Activated T-cell treated with anti-CD3 and anti-CD28 coated beads, Interleukin-2, amount 50 U/mL, for 72 hours (primary cell): ENCODE measurements at places on chromosomes 5 and 9.

DNA sequence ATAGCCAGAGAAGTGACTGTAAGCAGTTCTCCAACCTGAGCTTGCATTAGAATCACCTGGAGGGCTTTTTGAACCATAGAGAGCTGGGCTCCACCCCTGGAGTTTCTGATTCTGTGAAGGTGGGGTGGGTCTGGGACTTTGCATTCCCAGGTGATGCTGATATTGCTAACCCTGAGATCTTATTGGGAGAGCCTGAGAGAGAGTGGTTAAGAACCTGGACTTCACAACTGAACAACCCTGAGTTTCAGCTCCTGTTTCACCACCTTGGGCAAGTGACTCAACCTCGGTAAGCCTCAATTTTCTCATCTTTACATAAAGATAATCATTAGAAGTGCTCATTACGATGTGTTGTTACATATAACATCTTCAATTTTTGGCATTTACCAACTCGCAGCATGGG is 498.6 kb downstream of the EBF1 start:
- no peak for DNase-seq

DNA sequence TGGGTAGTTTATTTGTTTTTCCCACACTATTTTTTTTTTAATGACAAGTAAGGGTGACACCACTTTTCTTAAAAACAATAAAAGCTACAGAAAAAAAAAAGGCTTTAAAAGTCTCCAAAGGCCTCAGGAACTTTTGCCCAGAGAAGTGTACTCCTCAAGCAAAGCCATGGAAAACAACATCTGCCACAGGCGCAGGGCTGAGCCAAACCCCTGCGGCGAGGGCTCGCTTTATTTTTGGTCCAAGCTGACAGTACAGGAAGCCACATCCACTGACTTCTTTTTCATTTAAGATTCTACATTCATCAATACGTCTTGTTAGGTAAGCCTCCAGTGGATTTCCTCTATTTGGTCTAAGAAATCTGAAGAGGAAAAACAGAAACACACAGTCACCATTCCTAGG is 51.9 kb upstream of the IFNK start:
- DNase-seq: no peak

- peak; percentile 67 for DNase-seq
Observed at GRCh38 chr9:20623021-20623747, 885 bp upstream of the MLLT3 start.

DNA sequence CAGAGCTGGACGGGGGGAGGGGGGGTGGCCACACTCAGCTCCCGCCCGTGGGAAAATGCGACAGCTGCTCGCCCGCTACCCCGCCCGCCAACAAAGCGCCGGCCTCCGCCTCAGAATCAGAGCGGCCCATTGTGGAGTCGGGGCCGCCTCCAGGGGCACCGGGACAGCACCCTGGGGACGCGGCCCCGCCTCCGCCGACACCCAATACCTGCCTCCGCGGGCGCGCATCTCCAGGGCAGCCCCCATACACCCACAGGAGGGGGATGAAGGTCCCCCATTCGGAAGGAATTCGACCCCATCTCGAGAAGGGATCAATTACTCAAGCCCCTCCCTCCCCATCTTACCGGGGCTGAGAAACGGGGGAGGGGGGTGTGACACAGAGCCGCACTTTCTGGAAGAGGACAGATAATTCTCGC is 1.3 kb downstream of the NOTCH1 start:
- DNase-seq: peak; percentile 73

DNA sequence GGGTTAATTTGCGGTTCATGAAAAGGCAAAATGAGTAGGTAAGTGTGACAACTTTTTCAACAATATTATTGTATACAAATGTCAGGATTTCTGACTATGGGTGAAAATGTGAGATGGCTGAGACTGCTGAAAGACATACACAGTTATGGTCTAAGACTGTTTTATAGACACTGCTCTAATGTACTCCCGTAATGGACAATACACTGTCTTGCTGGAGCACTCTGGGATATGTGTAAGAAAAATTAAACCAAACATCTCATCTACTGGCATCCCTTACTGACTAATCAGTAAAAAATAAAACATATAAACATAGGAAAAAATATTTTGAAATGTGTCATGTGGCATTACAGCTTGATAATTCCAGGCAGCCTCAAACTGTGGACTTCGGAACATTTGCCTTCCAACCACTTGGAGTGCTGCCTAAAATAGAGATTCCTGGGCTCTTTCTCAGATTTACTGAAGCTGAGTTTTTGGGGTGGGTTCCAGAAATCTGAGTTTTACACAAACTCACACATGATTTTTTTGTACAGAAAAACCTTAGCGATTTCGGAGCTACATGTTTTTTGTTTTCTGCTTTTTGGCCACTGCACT is 233.9 kb upstream of the TBCA start:
- no peak for DNase-seq

GRCh38 chr5:135174315-135175096 is 140.5 kb upstream of the PITX1 start:
- no peak for DNase-seq

DNA sequence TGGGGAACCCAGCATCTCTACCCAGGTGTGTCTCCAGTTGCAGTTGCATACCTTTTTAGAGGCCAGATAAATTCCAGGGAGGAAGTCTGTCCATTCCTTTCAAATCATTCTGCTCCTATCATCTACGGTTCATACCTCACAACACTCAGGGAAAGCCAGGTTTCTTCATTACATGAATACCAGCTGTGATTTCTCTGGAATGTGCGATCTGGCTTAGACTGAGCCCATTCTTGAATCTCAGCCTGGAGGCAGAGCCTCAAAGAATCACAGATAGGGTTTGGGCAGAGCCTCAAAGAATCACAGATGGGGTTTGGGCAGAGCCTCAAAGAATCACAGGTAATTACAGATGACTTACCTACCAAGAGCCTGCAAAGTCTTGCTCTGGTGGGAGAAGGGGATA is 7.2 kb downstream of the P4HA2 start:
- DNase-seq: no peak

DNA sequence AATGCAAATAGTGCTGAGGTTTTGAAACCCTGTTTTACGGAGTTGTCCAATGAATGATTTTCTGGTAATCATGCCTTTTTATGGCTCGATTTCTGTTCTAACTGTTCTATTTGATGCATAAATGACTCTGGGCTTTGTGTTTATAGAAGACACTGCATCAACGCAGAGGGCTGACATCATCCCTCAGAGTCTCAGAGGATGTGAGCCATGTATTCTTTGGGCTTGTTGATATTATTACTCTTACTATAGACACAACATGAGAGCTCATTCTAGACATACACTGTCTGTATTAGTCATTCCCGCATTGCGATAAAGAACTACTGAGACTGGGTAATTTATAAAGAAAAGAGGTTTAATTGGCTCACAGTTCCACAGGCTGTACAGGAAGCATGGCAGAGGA is 31.6 kb downstream of the CDH6 start:
- no peak for DNase-seq

- DNase-seq: no peak
Observed at GRCh38 chr5:178129296-178129695, 1.5 kb upstream of the RMND5B start.

GRCh38 chr5:149493316-149493715 is 57.9 kb downstream of the CSNK1A1 start:
- no peak for DNase-seq

GRCh38 chr9:98995059-98995671 is 51.5 kb downstream of the COL15A1 start:
- no peak for DNase-seq

DNA sequence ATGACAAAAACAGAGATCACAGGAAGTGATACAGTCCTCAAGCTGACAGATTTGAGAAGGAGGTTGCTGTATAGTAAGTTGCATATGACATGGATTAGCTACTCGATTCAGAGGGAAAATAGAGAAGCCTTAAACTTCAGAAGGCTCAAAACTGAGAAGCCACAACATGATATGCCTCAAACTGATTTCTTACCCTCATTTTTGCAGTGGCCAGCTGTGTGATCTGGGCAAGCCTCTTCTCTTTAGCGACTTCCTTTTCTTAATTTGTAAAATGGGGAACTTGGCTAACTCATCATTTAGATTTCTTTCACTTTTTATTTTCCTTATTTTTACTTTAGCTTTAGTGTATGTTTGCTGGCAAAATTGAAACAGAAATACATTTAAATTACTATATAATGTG is 421.1 kb downstream of the KIF4B start:
- no peak for DNase-seq

- no peak for DNase-seq
Observed at GRCh38 chr5:103646698-103647614, 84.4 kb upstream of the NUDT12 start.

GRCh38 chr5:142032150-142032549 is 19.3 kb upstream of the GNPDA1 start:
- DNase-seq: no peak

GRCh38 chr5:23302438-23302837 is 205.0 kb upstream of the PRDM9 start:
- DNase-seq: no peak

DNA sequence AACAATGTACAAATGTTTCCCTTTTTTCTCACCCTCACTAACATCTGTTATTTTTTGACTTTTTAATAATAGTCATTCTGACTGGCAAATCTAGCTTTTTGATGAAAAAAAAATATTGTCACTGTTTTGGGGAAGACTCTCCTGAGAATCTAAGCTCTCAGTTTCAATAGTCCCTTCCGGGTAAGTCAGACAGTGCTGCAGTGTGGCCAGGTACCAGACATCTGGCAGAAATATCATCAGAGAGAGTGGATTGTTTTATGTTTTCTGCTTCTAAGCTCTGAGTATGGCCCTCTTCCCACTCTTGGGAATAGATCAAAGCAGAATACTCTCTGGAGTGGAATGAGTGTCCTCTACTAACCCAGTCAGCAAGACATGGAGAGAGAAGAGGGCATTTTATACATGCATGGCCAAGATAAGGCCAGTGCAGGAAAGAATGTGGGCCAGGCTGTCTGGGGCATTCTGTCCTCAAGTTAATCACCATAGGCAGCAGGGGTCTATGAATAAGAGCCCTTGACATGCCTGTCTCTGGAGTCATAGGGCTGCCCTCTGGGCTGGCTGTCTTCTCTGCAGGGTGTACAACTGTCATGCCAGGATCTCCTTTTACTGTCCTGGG is 38.5 kb upstream of the OR2S2 start:
- DNase-seq: no peak

- DNase-seq: peak; percentile 33
Observed at GRCh38 chr5:132674671-132675506, 1.1 kb downstream of the IL4 start.

DNA sequence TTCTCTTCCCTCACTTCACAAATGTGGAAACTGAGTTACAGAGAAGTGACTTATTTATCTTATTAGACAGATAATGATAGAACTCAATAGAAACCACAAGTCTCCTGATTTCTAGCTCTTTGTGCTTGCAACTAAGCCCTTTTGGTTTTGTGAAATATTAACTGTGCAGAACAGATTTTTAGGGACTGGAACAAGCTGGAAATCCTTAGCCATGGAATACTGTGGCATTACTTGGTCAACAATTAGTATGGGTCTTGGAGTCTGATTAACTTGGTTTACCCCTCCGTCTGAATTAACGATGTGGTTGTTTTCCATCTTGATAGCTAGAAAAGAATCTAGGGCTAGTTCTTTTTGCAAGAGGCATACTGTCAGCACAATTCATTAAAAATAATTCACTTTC is 584 bp upstream of the KLF9 start:
- DNase-seq: no peak

DNA sequence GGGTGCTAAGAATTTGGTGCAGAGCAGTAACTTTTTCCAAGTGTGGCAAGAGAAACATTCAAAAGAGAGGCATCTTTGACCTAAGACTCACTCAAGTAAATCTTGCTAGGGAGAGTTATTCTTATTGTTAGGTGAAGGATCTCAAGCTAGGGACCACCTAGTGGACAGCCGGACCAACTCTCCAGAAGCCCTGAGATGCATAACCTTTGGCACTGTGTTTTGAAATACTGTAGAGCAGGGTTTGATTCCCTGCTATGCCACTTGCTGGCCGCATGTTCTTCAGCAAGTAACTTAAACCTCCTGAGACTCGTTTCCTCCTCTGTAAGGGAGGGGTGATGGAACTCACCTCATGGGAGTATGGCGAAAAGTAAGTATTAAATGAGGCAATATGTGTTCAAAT is 336.1 kb upstream of the ADAMTSL1 start:
- DNase-seq: no peak

DNA sequence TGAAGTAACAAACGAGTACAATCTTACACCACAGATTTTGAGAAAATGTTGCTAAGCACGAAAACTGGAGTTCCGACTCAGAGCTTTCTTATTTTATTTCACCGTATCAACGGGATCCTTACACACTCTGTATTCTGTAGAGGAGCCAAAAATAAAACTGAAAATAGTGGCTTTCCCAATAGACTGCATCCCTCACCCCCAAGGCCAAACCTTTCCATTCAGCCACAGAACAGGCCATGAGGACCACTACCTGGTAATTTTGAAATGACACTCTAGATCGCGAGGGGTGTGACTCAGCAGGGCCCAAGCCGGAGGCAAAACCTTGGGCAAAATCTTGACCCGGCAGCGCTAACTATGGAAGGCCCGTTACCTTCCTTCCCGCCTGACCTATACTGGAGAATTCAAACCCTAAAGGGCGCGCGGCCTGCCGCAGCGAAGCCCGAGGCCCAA is 432 bp downstream of the HSPA9 start:
- no peak for DNase-seq
